Trophoblast cell (in vitro differentiated cells and primary cell): ENCODE measurements at places on chromosomes 2 and 18.

- H3K4me3 ChIP-seq: no peak overlapping the region
- no peak for DNase-seq
- H3K27ac ChIP-seq: no peak overlapping the region
- H3K4me1 ChIP-seq: no peaks in the 10 kb centered on the region
- no peaks in the 10 kb centered on the region for H3K36me3 ChIP-seq
Measured at GRCh38 chr2:143891879-143892308, 628.0 kb downstream of the ZEB2 start.

DNA sequence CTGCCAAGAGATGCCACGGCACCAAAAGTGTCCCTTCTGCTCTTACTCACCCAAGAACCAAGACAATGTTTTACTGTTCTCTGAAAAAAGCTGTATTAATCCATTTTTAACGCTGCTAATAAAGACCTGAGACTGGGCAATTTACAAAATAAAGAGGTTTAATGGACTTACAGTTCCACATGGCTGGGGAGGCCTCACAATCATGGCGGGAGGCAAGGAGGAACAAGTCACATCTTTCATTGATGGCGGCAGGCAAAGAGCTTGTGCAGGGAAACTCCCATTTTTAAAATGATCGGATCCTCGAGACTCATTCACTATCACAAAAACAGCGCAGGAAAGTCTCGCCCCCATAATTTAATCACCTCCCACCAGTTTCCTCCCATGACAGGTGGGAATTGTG, 1.9 kb upstream of the STAT1 start:
- H3K4me3 ChIP-seq: no peak overlapping the region
- DNase-seq: no peak
- H3K27me3 ChIP-seq: no peaks in the 10 kb centered on the region

DNA sequence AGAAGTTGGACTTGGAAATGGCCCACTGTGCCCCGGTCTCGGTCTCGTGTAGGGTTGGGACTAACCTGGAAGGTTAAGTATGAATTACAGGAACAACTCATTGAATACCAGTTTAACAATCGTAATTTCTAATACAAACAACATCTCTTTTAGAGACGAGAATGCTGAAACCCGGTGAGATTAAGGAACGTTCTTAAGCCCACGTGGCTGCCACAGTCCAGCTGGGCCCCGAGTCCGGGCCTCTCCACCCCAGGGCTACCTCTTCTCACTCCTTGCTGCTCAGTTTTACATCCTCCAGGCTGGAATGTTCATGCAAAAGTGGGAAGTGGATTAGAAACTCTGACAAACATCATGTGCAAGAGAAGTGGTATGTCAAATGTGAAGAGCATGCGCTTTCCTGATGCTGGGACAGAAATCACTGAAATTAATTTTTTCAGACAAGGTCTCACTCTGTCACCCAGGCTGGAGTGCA, 29.4 kb downstream of the NGEF start:
- no peak overlapping the region for H3K27ac ChIP-seq
- H3K4me1 ChIP-seq: peaks cover 31% of the 10 kb centered on the region
- DNase-seq: no peak
- H3K36me3 ChIP-seq: no peaks in the 10 kb centered on the region
- H3K4me3 ChIP-seq: no peak overlapping the region

GRCh38 chr18:56148373-56148772, 490.0 kb downstream of the TXNL1 start:
- no peaks in the 10 kb centered on the region for H3K4me1 ChIP-seq
- H3K36me3 ChIP-seq: no peaks in the 10 kb centered on the region
- no peak overlapping the region for H3K4me3 ChIP-seq
- no peak overlapping the region for H3K27ac ChIP-seq
- no peak for DNase-seq
- no peaks in the 10 kb centered on the region for H3K27me3 ChIP-seq

GRCh38 chr2:16871411-16871810, 205.8 kb upstream of the CYRIA start:
- H3K27ac ChIP-seq: no peak overlapping the region
- H3K4me1 ChIP-seq: no peaks in the 10 kb centered on the region
- no peaks in the 10 kb centered on the region for H3K36me3 ChIP-seq

DNA sequence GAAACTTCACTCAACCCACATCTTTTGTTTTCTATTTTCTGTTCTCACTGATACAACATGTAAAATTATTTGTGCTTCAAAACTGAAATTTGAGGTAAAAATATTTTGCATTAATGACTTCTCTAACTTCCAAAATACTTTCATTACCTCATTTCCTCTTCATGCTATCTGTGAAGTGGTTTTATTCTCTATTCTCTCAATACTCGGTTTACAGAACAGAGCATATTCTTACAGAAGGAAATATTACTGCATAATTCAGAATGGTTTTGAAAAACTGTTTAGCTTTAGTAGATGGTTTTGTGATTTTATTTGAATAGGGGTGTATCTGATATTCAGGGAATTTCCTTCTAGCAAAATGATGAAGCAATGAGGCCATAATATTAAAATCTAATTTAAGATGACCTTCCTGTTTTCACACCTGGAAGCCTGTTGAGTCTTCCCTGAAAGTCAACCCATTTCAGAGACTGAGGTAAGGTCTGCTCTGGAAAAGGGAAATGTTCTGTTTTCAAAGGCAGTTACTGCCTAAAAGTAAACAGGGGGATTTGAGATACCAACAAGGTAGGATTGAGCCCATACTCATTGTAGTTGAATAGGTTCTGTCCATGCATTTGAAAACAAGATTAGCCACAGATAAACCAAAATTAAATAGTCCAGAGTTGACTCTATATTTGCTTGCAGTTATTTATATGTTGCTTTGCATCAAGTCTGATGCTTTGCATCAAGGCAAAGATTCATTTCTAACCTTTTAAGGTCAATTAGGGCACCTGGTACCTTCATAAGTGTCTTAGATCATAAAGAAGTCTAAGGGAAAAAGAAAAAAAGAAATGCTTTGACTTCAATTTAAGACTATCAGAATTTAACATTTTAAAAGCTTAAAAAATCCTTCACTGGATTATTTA, 50.8 kb upstream of the PEX13 start:
- H3K27ac ChIP-seq: no peak overlapping the region
- DNase-seq: no peak
- no peaks in the 10 kb centered on the region for H3K36me3 ChIP-seq
- no peaks in the 10 kb centered on the region for H3K27me3 ChIP-seq

DNA sequence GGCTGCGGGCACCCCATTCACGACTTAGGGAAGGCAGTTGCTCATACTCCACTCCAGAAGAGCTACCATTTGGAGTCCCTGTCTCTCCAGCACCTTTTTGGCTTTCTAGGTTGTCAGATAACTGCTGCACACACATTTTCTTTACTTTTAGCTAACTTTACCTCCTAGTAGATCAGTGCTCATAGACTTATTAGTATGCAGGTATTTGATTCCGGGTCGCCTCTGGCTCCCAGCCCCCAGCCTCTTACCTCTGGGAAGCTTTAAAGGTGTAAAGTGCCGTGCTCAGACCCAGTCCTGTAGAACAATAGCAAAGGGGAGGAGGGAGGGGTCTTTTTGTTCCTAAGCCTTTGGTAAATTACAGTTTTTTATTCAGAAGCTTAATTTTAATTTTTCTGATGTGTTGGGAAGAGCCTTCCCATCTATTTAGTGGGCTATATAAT, 102.9 kb downstream of the SPTBN1 start:
- DNase-seq: no peak
- peak overlapping the region; percentile 84 for H3K27ac ChIP-seq
- H3K36me3 ChIP-seq: no peaks in the 10 kb centered on the region
- no peaks in the 10 kb centered on the region for H3K27me3 ChIP-seq

DNA sequence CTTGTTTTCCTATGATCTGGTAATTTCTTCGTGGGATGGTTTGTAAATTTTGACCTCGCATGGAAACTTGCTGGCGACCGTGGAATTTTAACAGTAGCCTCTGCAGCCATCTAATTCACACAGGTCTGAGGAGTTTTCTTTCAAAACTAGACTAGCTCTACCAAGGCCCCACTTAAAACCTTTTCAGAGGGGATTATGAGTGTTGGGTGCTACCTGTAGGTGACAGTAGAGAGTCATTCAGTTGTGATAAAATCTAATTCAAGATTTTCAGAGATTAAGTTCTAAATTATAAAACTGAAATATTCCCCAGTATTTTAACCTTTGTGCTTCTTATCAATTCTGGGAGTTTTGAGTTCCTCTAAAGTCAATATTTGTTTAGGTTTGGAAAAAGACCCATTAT, 31.0 kb downstream of the THSD7B start:
- no peak overlapping the region for H3K4me3 ChIP-seq
- DNase-seq: no peak
- H3K4me1 ChIP-seq: no peaks in the 10 kb centered on the region
- no peaks in the 10 kb centered on the region for H3K27me3 ChIP-seq
- no peaks in the 10 kb centered on the region for H3K36me3 ChIP-seq

GRCh38 chr18:38262661-38263060, 697.1 kb upstream of the CELF4 start:
- H3K27ac ChIP-seq: no peak overlapping the region
- H3K36me3 ChIP-seq: no peaks in the 10 kb centered on the region
- no peaks in the 10 kb centered on the region for H3K27me3 ChIP-seq
- H3K4me3 ChIP-seq: no peak overlapping the region
- no peak for DNase-seq

GRCh38 chr2:236600892-236601291, 31.3 kb downstream of the ACKR3 start:
- peak overlapping the region; percentile 36 for H3K27ac ChIP-seq
- no peaks in the 10 kb centered on the region for H3K27me3 ChIP-seq
- H3K36me3 ChIP-seq: no peaks in the 10 kb centered on the region
- H3K4me1 ChIP-seq: peaks cover 11% of the 10 kb centered on the region

DNA sequence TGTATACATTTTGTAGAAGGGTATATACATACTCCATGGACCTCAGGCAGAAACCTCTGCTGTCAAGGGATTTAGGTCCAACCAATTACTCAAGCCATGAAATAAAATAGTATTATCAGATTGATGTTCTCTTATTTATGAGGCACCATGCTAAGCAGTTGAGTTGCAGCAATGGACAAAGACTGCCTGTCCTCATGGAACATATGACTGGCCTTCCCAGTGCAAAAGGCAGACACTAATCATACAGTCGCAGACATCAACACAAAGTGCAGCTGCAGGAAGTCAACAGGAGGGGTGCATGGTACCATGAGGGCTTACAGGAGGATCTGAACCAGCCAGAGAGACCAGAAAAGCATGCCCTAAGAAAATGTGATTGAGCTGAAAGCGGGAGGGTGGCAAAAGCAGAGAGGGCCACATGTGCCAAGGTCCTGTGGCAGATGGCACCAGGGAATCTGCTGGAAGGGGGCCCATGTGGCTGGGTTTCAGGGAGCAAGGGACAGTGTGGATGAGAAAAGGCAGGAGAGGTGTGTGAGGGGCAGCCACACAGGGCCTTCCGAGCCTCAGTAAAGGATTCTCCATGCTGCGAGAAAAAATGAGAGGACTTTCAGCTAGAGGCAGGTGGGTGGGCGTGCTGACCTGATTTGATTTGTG, 61.4 kb upstream of the RNF152 start:
- H3K27me3 ChIP-seq: no peaks in the 10 kb centered on the region
- no peak overlapping the region for H3K27ac ChIP-seq
- no peaks in the 10 kb centered on the region for H3K36me3 ChIP-seq
- DNase-seq: no peak

DNA sequence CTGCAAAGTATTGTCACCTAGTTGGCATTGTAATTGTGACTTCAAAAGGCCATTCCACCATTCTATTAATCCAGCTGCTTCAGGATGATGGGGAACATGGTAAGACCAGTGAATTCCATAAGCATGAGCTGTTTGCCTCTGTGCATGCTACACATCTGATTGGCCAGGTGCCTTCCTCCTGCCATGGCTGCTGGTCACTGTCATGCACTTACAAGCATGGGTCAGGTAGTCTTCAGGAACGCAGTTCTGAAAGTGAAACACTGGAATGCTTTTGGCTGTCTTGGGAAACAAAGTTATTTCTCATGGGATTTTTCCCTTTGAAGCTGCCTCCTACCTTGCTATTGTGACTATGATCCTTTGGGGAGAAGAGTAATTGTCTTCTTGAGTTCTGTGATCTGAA, 267.6 kb downstream of the GBX2 start:
- H3K27me3 ChIP-seq: no peaks in the 10 kb centered on the region
- H3K4me3 ChIP-seq: no peak overlapping the region
- peaks cover 2% of the 10 kb centered on the region for H3K4me1 ChIP-seq
- H3K36me3 ChIP-seq: no peaks in the 10 kb centered on the region
- peak; percentile 85 for DNase-seq
- H3K27ac ChIP-seq: no peak overlapping the region

DNA sequence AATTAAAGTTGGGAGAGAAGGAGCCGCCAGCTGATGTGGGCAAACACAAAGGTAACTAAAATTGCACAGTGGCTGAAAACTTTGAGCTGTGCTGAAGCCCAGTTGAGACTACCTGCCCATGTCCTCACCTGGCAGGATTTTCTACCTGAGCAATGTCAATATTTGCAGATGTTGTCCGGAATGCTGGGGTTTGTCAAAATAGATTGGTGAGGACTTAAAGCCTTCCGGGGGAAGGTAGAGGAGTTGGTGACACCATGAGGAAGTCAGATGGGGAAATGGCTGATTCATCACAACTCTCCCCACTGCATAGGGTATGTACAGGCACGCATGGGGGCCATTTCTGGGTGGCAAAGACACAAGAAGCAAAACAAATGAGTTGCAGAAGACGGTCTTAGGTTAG, 114.9 kb downstream of the ALK start:
- no peak overlapping the region for H3K4me3 ChIP-seq
- H3K4me1 ChIP-seq: peaks cover 2% of the 10 kb centered on the region
- H3K36me3 ChIP-seq: no peaks in the 10 kb centered on the region
- no peak for DNase-seq

DNA sequence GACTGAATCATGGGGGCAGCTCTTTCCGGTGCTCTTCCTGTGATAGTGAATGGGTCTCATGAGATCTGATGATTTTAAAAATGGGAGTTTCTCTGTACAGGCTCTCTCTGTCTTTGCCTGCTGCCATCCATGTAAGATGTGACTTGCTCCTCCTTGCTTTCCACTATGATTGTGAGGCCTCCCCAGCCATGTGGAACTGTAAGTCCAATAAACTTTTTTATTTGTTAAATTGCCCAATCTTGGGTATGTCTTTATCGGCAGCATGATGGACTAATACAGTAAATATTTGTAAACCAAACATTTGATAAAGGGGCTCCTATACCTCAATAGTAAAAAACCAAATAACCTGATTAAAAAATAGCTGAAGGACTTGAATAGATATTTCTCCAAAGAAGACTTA, 77.3 kb downstream of the INSIG2 start:
- no peak overlapping the region for H3K4me3 ChIP-seq
- H3K36me3 ChIP-seq: no peaks in the 10 kb centered on the region
- H3K27me3 ChIP-seq: no peaks in the 10 kb centered on the region
- no peak overlapping the region for H3K27ac ChIP-seq
- no peaks in the 10 kb centered on the region for H3K4me1 ChIP-seq
- no peak for DNase-seq

DNA sequence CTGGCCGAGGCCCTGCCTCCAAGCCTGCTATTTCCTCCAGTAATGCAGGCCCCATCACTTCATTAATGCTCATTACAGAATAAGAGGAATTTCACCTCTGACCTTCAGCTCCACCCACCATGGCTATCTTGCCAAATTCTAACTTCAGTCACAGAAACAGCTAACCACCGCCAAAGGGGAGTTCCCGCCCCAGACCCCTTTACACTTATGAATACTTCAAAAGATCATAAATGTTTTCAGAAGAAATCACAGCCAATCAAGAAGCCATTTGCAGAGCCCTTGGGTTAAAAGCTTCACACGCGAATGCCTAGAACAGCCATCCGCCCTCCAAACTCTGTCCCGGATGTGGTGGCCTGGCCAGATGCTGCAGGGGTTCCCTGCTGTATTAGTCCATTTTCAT, 73.8 kb upstream of the TWIST2 start:
- no peaks in the 10 kb centered on the region for H3K4me1 ChIP-seq
- H3K4me3 ChIP-seq: no peak overlapping the region
- H3K27ac ChIP-seq: no peak overlapping the region
- no peaks in the 10 kb centered on the region for H3K36me3 ChIP-seq

GRCh38 chr2:86281066-86281700, 56.2 kb downstream of the REEP1 start:
- H3K36me3 ChIP-seq: no peaks in the 10 kb centered on the region
- H3K27ac ChIP-seq: no peak overlapping the region
- H3K4me3 ChIP-seq: no peak overlapping the region
- no peaks in the 10 kb centered on the region for H3K4me1 ChIP-seq
